T-helper 1 cell (primary cell): ENCODE measurements at places on chromosomes 4 and X.

- DNase-seq = no peak
Measured at GRCh38 chr4:149885896-149886295, 70.3 kb upstream of the IQCM start.

- DNase-seq = no peak
Measured at GRCh38 chr4:82044141-82044993, 329.4 kb downstream of the HNRNPD start.

DNA sequence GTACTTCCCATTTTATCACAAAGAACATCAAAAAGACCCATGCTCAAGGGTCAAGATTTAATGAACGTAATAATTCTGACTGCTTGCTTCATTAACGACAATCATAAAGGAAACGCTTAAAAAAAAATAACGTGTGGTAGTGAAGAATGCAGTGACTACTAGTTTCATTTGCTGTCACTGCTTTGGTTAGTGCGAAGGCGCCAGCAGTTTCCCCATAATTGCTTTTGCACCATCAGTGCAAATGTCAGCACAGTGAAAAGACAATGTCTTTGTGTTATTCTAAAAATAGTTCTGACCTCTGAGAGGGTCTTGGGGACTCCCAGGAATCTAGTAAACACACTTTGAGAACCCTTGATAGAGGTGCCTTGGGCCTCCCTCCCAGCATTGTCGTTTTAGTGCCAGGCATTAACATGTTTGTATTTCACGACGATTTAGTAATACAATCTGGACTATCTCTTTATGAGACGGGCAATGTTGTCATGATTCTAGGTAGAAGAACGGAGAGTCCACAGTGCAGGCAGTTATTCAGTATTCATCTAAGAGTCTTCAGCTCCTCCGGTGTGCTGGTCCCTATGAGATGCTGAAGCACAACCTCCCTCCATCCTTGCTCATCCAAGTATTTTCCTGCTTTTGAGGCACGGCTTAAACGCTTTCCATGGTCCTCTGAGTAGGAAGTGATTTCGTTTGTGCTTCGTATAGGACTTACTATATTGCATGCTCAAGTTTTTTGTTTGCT lies 71.0 kb downstream of the AFF1 start:
- DNase-seq = peak; percentile 5

GRCh38 chr4:36394352-36394903 lies 113.0 kb downstream of the DTHD1 start:
- peak; percentile 25 for DNase-seq

- no peak for DNase-seq
Measured at GRCh38 chr4:27003642-27004113, 143.0 kb downstream of the STIM2 start.

DNA sequence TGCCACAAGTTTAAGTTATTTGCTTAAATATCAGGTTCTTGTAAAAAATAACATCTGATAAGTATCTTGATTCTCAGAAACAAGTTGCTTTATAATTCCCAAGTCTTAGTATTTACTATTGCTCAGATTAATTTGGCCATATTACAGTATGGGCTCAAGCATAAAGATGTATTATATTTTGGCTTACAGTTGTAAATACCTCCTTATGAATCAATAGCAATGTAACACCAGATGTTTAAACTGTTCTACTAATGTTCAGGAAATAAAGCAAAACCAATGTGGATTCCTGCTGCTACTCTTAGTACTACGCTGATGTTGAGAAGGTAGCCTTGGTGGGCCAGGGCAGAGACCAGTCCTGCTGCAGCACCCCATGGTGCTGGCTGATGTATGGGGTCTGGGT lies 102.7 kb downstream of the MGST2 start:
- no peak for DNase-seq

DNA sequence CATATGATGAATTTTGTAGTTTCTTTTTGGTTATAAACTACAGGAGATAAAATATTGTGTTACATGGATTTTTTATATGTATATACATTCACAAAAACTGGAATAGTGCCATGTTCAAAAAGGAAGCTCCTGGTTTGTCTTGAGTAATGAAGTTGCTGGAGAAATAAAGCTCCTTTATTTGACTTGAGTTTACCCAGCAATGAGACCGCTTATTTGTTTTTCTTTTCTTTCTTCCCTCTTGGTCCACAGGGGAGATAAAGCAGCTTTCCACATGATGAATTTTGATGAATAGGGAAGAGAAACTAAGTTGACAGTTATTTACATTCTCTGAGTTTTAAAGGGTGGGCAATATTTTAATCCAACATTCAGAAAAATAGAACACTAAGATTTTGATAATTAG lies 176.5 kb downstream of the GPM6A start:
- DNase-seq = no peak

DNA sequence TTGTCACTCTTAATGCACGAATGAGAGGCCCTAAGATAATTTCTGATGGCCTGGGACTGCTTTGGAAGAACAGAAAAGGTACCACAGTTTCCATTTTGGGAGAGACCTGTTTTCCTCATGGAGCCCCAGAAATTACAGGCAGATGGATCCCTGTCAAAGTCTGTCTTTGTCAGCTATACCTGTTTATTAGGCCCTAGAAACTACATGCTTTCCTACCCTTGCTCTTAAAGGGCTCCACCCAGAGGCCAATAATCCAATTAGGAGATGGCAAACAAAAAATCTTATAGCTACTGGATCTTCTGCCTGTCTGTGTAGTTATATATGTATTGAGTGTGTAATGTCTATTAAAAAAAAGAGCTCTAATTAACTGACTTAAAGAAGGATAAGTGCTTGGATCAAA lies 141.3 kb downstream of the NR3C2 start:
- no peak for DNase-seq
